Activated T-helper 1 cell treated with Interleukin-2 at 50 U/mL for 16 hours (primary cell): ENCODE measurements at places on chromosomes 4 and X.

DNA sequence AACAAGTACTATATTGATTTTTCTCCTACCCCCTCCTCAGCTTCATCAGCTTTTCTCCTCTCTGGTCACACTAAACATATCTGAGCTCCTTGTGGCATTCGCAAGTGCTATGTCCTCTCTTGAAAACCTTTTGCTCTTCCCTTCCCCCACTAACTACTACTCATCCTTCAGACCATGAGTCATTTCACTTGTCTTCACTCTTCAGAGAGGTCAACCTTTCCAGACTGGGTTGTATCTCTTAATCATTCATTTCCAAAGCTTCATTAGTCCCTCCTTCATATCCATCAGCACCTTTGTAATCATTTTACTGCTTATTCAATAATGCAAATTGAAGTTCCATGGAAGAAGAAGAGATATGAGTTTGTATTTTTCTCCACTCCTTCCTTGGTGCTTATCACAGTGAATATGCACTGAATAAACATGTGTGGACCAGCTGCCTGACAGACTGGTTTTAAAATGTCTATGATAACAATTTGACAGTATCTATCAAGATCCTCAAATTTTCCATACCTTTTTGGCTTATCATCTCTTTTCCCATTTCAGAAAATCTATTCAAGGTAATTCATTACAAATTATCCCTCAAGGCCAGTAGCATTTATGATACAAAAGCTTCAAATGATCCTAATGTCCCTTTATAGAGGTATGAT lies 28.4 kb downstream of the DDX60L start:
- no peak for DNase-seq

DNA sequence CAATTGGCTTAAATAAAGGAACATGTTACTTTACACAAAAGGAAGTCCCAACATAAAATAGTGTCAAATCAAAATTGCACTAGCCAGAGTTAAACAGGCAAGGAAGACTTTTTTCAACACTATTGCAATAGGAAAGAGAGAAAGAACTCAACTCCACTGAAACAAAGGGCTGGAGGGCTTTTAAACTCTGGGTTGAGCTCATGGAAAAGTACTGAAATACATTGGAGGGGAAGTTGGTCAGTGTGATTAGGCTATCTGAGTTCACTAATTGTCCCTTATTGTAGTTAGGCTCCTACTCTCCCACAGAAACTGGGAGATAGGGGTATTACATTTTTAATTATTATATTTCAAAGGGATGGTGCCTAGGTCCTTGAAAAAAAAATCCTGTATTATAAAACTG lies 491.2 kb upstream of the LCORL start:
- DNase-seq: no peak

DNA sequence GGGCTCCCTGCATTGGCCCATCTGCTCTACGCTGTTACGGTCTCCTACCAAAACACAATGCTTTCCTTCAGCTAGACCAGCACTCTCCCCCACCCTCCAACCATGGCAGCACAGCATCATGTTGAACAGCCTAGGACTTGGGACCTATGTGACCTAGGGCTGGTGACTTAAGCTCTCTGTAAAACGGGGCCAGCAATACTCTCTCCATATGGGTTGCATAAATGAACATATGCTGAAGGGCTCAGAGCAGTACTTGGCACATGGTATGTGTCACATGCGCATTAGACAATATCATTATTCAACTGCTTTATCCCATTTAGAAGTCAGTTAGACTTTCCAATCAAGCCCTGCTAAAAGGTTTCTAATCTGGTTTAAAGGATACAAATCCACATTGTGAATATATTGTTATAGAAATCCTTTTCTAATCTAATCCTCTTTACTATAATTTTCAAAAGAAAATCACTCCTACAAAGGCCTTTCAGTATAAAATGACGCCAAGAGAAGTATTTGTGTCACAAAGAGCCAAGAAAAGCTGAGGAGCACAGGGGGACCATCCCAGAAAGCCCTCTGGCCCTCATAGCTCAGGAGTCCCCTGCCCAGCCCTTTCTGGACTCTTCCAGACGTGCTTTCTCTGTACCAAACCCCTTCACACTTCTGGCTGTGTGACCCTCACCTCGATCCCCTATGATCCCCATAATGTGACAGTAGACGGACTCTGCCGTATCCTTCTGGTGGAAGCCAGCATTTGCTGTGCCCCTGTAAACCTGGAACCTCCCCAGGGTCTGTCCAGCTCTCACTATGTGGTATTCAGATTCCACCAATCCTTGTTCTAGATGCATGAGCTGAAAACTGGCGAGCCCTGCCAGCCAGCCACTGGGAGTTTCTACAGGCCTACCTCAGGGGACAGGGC lies 42.3 kb downstream of the NSG1 start:
- no peak for DNase-seq

GRCh38 chrX:23436875-23437274 lies 102.2 kb downstream of the PTCHD1 start:
- no peak for DNase-seq

GRCh38 chr4:26171941-26172340 lies 148.9 kb upstream of the RBPJ start:
- no peak for DNase-seq

GRCh38 chr4:156516698-156517097 lies 454.9 kb downstream of the PDGFC start:
- DNase-seq: no peak

DNA sequence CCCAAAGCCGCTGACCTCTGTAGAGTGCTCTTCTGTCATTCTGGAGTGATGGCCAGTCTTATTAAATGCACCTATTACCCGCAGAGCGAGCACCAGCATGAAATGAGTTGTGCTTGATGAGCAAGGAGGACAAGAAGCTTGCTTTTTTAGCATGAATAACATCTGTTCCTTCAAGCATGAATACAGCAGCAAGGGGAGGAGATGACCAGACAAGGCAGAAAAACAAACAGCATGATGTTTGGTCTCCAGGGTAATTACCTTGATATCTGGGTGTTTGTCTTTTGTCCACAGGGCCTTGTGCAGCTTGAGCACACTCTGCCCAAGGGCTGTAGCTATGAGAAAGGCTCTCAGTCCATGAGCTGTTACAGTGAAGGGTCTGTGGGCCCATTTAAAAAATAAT lies 324.8 kb upstream of the DDX53 start:
- DNase-seq: no peak

GRCh38 chr4:61225656-61226055 lies 25.5 kb downstream of the ADGRL3 start:
- DNase-seq: no peak

- no peak for DNase-seq
Measured at GRCh38 chr4:113555868-113556267, 205.7 kb downstream of the CAMK2D start.

DNA sequence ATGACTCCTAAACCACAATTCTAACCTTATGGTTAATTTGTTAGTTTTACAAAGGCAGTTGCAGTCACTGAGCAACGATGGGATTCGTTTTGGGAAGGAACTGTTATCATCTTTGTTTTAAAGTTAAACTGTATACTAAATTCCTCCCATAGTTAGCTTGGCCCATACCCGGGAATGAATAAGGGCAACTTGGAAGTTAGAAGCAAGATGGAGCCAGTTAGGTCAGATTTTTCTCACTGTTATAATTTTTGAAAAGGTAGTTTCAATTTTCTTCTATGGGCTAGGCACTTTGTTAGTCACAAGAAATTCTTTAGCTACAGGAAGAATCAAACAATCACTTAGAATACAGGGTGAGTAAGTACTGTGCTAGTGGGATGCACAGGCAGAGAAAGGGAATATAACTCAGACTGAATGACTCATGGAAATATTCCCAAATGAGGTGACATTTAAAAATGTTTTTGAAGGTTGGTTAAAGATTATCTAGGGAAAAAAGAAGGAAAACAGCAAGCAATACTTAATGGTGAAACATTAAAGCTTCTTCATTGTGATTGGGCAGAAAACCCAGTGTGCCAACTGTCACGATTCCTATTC lies 153.6 kb downstream of the MAGEB17 start:
- no peak for DNase-seq

- no peak for DNase-seq
Measured at GRCh38 chrX:81414630-81415029, 212.7 kb downstream of the SH3BGRL start.

GRCh38 chr4:102734116-102734515 lies 26.7 kb downstream of the MANBA start:
- DNase-seq: no peak

GRCh38 chr4:4384837-4385236 lies 2.1 kb upstream of the NSG1 start:
- DNase-seq: no peak

- DNase-seq: no peak
Measured at GRCh38 chr4:184358521-184359232, 115.7 kb downstream of the IRF2 start.

GRCh38 chr4:73741750-73742489 lies 1.6 kb downstream of the CXCL8 start:
- DNase-seq: no peak

DNA sequence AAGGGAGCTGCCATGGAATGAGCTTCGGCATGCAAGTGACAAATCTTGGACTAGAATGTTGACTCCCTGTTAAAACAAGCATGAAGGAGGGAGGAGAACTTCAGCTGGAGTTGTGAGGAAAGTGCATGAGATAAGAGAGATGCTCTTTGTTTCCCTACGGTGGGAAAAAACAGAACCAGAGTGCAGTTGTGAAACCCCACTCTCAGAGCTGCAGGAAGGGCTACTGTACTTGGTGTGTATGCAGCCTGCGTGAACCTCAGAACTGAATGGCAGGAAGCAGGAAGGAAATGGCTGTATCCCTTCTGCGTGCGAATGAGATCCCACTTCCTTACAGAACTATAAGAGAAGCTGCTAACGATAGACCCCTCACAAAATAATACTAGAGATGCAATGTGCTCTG lies 57.2 kb downstream of the EGF start:
- no peak for DNase-seq

- DNase-seq: no peak
Measured at GRCh38 chr4:174434455-174434854, 87.8 kb downstream of the HPGD start.

DNA sequence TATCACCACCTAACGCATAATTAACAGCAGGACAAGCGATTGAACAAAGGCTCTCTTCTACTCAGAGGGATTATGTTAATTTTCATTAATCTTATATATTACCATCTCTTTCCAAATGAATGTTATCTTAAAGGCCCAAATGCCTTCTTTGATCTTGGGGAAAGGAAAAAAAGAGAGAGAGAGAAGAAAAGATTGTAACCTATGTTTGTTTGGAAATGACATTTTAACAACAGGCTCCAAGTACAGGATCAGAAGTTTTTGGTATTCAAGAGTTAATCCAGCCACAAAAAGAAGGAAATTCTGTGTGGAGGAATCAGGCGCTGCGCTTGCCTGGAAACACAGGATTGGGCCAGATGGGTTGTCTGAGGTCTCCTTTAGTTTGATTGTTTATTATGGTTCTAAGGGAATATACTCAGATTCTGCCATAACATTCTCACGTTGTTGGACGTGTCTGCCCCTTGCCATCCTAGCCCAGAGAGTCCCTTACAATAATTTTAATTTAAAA lies 100.7 kb upstream of the STX18 start:
- no peak for DNase-seq

- no peak for DNase-seq
Measured at GRCh38 chr4:53122280-53123116, 243.4 kb downstream of the SCFD2 start.

DNA sequence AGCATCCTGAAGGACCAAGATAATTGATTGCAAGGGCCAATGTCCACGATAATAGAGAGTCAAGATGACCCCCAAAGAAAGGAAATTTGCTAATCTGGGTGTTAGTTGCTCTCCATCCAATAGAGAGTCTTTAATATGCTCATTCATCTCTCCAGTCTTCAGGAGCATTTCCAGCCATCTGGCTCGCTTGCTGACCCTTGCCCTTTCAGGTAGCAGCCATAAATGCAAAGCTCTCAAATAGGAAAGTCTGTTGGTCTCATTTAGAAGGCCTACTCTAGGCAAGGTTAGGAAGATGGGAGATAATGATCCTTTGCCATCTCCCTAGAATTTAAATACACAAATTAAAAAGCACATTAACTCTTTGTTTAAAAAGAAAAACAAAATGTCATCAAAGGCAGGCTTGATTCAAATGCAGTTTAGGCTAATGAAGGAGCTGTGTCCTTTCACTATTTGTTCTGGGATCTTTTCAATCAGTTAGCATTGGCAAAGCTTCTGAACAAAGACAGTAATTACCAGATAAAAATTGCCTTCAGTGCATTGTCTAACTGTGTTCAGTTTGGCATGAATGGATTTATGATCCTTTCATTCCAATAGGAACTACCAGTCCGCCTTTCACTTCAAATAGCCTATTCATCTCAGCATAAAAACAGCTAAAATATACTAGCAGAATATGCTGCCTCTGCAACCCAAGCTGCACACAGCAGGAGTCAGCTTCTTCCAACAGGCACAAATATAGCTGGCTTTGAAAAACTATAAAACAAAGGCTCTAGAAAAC lies 49.6 kb upstream of the ATXN3L start:
- no peak for DNase-seq

- no peak for DNase-seq
Measured at GRCh38 chr4:152983221-152983620, 47.1 kb downstream of the FHDC1 start.

DNA sequence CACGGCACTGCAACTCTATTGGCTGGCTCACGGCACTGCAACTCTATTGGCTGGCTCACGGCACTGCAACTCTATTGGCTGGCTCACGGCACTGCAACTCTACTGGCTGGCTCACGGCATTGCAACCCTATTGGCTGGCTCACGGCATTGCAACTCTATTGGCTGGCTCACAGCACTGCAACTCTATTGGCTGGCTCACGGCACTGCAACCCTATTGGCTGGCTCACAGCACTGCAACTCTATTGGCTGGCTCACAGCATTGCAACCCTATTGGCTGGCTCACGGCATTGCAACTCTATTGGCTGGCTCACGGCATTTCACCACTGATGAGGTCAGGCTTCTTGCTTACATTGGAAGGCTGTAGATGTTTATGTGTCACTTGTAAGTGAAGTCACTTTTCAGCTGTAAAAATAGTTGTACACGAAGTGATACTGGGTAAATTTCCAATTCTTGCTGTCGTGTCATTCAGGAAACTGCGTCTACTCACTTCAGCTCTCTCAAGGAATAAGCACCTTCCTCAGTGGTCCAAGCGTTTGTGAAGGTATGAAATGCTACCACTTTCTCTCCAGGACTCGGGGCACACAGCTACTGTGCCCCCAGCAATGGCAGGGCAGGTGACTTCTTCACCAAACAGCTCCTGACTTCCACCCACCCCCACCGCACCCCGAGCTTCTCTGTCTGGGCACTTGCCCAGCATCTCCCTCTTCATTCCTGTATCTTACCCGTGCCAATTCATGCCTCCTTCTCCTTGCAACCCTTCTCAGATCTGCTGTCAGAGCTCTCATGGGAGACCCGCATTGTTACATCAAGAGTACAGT lies 141.3 kb downstream of the AFAP1 start:
- DNase-seq: no peak
